AG09309 (cell line): ENCODE measurements at places on chromosomes 3 and 15.

DNA sequence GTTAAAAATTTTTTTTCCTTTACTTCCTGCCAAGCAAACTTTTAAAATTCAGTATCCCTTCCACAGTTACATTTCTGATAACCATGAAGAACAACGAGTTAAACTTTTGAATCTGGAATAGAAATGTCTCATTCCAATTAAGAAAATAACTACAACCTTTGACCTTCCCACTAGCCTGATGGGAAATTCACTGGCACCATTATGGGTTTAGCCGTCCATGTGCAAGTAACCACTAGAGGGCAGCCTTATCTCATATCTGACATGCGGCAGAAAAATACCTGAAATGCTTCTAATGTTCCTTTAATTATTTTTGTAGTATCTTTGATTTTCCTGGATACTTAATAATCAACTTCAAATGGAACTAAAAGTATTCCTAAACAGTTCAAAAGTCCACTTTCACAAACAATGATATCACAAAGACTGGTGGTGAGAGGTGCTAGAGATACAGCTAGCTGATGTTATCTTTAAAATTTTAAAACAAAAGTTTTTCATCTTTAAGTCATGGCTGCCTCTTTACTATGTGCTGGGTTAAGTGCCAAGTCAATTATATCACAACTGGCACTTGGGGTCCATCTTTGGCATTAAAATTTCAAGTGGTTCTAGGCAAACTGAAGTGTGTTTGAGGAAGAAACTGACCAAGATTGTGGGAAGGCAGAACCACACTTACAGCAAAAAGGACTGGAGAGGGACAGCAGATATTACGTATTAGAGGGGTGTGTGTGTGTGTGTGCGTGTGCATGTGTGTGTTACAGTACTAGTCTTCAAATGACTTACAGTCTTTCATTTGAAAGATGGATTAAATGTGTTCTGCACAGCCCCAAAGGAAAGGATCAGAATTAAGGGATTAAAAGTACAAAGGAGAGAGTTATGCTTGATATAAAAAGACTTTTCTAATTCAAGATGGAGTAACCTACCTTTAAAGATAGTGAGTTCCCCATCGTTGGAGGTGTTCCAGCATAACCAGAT lies 107.1 kb upstream of the ICE2 start:
- no peak for DNase-seq

DNA sequence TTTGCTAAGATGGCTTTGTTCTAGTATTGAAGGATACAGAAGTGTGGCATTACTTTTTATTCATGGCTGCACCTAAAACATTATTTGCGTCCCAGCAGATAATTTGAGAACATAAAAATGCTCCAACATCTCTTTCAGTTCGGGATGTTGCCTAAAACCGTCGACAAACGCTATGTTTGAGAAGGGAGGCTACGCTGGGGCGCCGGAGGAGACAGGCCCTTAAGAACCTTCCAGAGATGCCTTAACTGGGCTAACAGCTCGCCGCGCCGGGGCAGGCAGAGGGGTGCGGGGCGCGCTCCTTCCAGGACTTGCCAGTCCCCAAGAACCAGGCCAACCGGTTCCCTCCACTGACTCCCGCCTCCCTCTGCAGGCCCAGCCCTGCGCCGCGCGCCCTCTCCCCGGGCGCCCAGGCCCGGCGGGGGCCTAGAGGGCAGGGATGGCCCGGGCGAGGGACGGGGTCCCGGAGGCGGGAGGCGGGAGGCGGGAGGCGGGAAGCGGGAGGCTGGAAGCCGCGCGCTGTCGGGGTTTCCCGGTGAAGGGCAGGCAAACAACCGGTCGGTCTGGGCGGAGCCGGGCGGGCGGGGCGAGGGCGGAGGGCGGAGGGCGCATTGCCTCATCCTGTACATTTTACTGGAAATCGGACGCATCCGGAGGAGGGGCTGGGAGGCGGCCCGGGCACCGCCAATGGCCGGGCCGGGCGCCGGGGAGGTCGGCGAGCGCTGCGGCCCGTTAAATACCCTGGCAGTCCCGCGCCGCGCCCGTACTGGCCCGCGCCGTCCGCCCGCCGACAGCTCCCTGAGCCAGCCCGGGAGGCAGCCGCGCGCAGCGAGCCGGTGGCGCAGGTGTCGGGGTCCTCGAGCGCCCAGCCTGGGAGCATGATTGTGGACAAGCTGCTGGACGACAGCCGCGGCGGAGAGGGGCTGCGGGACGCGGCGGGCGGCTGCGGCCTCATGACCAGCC lies at the start of gene NFKBIZ:
NFKBIZ (plus strand) TSS at position 761 of the 960 bp plus-strand sequence; CDS start at position 876, 115 bp downstream.
- peak; percentile 74 for DNase-seq

GRCh38 chr15:70112074-70112395 lies 14.3 kb upstream of the TLE3 start:
- no peak for DNase-seq

GRCh38 chr3:140469491-140469890 lies 208.4 kb upstream of the TRIM42 start:
- no peak for DNase-seq

DNA sequence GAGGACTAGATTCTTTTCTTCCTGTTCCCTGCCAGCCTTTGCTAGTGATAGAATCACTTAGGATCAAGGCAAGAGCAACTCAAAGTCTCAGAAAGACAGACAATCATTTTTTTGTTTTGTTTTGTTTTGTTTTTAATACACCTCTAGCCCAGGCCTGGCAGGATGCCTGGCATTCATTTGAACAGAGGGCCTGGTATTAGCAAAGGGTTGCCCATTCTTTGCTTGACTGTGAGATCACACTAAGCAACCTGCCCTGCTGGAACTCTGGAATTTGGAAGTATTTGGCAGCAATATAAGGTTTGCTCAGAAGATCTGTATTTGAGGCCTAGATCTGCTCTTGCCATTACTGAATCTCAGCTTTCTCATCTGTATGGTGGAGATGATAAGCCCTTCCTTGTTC lies 21.8 kb upstream of the ATP13A5 start:
- DNase-seq = no peak
